ENCODE measurements at places on chromosomes 1 and 21.

DNA sequence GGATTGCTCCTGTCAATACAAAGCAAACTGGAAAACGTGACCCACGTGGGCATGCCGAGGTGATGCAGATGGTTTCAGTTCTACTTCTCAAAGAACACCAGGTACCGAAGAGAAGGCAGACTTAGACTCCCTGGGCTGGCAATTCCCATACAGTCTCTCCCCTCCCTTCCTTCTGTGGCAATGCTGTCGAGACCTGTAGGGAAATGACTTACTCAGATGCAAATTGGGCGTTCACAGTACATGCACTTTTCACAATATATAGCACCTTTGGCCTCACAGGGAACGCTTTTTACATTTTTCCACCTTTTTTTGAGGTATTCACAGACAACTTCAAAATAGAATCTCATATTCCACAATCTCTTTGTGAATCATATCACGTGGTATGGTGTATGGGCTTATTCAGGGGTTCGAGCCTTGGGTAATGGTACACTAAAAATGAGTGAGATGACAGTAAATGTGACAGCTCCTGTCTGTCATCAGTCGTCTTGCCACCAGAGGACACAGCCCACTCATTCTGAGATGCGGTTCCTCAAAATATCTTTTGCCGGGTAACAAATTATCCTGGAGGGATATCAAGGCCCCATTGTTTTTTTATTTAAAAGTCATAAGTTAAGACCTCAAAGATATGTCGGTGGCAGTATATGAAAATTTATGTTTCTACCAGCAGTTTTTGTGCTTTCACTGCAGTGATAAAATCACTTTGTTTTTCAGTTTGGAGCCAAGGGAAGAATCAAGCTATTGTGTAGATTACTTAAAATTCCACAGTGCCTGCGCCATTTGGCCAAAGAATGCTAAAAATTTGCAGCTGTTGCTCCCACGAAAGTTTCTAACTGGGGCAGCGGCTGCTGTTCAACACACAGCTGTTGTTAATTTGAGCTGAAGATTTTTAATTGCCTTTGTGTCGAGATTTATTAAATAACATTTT is 168.4 kb downstream of the ZZZ3 start:
- peak; percentile 84 for DNase-seq

DNA sequence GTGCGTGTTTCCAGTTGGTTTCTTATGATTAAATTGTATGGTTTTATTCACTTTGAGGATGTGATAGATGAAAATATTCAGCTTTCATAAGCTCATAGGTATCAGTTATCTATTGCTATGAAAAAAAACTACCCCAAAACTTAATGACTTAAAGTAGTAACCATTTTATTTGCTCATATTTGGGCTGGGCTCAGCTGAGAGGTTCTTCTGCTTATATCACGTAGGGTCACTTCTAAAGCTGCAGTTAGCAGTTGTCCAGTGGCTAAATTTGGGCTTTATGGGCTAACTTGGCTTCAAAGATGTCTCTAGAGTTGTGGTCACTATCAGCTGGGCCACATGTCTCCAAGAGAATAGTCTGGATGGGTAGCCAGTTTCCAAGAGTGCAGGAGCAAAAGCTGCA is 206.4 kb upstream of the LYPLAL1 start:
- no peak for DNase-seq

- DNase-seq = peak; percentile 81
Measured at GRCh38 chr1:209651138-209651587, 1.1 kb downstream of the LAMB3 start.

DNA sequence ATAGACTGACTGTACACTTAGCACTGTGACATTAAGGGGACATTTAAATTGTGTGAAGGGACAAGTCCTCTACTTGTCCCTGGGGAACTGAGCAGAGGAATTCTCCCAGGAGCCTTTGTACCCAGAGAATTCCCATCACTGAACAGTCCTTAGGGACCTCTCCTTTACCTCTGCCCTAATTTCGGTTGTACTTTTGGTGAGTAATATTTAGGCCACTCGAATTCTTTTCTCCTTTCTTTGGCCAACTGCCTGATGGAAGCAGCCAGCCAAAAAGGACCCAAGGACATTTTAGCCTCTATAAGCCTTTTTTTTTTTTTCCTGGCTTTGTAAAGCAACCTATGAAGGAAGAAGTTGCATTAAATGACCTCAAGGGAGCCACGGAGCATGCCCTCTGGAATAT is 71.5 kb downstream of the NR5A2 start:
- DNase-seq = peak; percentile 31

DNA sequence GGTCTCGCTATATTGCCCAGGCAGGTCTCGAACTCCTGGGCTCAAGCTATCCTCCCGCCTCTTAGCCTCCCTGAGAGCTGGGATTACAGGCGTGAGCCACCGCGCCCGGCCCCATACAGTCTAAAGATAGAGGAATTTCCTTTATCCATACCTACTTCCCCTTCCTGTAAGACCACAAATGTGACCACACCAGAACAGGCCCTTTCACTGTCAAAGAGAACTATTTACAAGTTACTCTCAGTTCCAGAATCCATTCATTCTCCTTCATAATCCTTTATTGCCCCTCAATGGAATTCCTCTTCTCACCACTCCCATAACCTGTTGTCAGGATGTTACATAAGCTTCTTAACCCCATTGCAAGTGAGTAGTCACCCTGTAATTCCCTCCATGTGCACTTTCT is 26.3 kb upstream of the SLC5A9 start:
- no peak for DNase-seq

GRCh38 chr1:45032837-45033236 is 20.8 kb downstream of the UROD start:
- no peak for DNase-seq

GRCh38 chr1:212440419-212440818 is 7.7 kb downstream of the NENF start:
- DNase-seq = no peak

- peak; percentile 68 for DNase-seq
Measured at GRCh38 chr1:213070406-213070805, 19.4 kb downstream of the RPS6KC1 start.

DNA sequence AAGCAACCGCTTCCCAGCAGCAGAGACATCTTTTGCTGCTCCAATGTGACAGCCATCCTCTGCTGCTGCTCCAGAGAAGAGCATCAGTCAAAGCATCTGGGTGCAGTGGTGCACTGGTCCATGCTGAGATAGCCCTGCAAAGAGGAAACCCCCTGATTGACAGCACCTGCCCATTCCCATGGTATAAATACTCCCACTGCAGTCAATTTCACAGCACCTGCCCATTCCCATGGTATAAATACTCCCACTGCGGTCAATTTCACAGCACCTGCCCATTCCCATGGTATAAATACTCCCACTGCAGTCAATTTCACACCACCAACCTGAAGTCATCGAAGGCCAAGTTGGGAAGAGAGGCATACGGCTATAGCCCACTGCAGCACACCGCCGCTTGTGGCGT is 25.5 kb downstream of the FBXO2 start:
- DNase-seq = no peak

DNA sequence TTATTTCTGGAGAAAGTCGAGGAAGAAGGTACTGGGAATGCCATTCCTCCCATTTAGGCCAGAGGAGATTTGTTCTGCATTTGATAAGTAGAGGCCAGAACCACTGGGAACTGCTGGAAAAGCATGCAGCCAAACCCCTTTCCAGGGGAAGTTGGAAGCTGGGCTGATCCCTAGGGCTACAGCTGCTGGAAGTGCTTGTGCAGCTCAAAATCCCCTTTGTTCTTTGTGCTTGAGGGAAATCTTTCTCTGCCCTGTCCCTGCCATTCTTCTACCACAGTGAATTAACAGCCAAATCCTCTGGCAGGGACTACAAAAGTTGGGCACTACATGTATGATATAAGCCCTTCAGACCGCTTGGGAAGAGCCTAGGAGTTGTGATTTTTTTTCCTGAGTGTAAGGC is 734.1 kb downstream of the LRRIQ3 start:
- DNase-seq = no peak

DNA sequence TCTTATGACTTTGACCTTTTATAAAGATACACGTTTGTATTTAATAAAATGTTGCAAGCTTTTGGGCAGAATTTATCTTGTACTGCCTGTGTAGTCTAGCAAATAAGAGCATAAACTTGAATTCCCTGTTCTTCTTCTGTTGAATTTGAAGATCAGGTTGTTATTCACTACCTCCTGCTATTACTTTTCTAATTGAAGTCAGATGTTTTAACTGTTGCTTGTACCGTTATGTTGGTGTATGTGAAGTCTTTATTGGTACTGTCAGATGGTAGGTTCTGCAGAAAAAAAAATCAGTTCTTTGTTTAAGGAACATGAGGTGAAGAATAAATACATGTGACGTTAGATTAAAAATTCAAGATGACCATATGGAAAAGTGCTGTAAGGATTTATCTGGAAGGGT is 69.1 kb downstream of the DYRK1A start:
- DNase-seq = no peak

- no peak for DNase-seq
Measured at GRCh38 chr1:101115112-101115511, 89.5 kb upstream of the DPH5 start.

- no peak for DNase-seq
Measured at GRCh38 chr1:195898373-195898772, 709.9 kb downstream of the KCNT2 start.

DNA sequence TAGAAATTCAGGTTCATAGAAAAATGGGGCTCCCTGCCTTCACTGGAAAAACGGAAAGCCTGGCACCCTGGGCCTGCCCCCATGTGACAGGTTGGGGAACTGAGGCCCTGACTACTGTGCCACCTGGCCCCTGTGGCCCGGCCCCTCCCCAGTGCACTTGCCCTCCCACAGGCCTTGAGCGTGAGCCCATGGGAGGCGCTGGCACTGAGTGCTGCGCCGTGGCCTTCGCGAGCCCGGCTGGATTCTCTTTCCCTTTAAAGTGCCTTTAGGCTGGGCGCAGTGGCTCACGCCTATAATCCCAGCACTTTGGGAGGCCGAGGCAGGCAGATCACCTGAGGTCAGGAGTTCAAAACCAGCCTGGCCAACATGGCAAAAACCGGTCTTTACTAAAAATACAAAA is 45.7 kb downstream of the SLC37A1 start:
- DNase-seq = no peak

GRCh38 chr1:155278689-155279160 is 1.5 kb downstream of the HCN3 start:
- no peak for DNase-seq

DNA sequence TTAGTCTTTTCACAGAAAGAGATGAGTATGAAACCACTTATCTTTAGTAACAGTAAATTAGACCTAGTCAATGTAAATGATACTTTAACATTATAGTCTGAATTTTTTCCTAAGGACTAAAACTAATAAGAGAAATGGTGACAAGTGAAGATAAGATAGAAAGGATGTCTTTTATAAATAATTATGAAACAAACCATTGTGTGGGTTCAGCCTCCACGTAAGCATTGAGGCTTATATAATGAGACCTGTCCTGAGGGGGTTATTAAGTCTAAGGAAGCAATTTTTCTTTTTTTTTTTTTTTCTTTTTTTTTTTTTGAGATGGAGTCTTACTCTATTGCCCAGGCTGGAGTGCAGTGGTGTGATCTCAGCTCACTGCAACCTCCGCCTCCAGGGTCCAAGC is 55.8 kb downstream of the UROD start:
- no peak for DNase-seq

- DNase-seq = peak; percentile 11
Measured at GRCh38 chr1:201254625-201255478, 28.5 kb upstream of the PKP1 start.

- no peak for DNase-seq
Measured at GRCh38 chr21:36554411-36555157, 74.7 kb upstream of the CLDN14 start.

DNA sequence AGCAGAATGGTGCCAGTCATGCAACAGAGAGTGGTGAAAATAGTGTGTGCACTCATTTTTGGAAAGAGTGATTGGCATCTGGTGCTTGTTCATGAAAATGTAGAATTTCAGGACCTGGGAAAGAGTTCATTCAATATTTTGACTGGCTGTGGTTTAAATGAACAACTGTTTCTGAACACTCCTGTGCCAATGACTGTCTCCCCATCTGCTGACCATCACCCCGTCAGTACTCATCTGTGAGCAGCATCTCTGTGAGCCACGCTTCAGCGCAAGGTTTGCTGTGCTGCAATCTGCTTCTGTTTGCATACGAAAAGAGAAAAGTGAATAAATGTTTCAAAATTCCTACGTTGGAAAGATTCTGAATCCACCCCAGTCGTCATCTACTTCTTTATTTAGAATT is 77.9 kb upstream of the RUNX1 start:
- no peak for DNase-seq

- DNase-seq = peak; percentile 60
Measured at GRCh38 chr1:112446411-112446810, 50.4 kb downstream of the CTTNBP2NL start.

DNA sequence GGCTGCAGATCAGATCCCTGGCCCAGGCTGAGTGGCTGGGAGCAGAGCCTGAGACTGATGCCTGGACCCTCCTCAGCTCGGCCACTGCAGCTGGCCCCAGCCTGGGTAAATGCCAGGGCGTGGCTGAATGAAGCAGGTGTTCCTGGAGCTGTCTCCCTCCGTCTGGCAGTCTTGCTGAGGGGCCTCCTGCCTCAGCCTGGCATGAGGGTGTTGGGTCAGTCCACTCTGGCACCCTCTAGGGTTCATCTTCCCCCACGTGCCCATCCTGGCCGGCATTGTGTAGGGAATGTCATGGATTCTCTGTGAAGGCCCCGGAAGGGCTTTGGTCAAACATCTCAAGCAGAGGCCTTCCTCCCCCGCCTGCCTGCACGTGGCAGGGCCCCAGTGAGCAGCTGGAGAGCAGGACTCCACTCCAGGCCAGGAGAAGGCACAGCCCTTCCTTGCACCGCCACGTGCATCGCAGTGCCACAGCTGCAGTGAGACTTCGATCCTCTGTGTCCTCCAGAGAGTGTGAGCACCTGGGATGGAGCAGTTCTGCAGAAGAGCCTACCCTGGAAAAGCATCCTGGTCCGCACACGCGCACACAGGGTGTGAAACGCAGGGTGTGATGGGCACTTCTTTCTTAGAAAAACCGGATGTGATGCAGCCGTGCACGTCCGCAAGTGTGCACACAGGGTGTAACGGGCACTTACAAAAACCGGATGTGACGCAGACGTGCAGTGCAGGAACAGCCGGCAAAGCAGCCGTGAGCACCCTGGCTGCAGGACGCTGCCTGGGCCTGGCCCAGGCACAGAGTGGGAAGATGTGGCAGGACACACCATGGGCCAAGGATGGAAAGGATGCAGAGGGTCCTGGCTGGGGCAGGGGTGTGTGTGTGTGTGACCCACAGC is 4.6 kb upstream of the KRTAP10-4 start:
- DNase-seq = no peak

GRCh38 chr1:185245466-185245865 is 71.6 kb downstream of the IVNS1ABP start:
- DNase-seq = peak; percentile 22

- no peak for DNase-seq
Measured at GRCh38 chr1:116139592-116140134, 28.5 kb downstream of the MAB21L3 start.

GRCh38 chr1:45004281-45004920 is 6.7 kb downstream of the HECTD3 start:
- DNase-seq = no peak

DNA sequence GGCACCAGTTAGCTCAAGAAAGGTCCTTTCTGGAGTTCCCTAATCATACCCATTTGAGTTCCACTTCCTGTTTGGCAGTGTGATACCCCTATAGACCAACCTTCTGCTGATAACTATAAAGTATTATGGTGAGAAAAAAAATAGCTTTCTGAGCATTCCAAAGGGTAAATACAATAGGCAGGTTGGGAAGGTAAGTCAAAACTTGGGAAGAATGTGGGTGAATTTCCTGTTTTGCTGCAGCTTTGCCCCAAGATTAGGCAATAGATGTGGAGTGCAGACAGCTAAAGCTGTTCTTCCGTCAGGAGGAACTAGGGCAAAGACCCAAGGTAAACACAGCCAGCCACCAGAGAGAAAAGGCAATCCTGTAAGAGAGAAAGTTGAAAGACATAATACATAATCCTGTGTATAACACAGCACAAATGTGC is 49.9 kb upstream of the GUCA2A start:
- peak; percentile 91 for DNase-seq

- DNase-seq = peak; percentile 49
Measured at GRCh38 chr1:41917835-41918449, 780 bp downstream of the HIVEP3 start.
